Adipocyte (in vitro differentiated cells): ENCODE measurements at places on chromosomes 11 and 22.
A peak's percentile ranks its signal among the peaks of the same experiment; 100 is the strongest.

DNA sequence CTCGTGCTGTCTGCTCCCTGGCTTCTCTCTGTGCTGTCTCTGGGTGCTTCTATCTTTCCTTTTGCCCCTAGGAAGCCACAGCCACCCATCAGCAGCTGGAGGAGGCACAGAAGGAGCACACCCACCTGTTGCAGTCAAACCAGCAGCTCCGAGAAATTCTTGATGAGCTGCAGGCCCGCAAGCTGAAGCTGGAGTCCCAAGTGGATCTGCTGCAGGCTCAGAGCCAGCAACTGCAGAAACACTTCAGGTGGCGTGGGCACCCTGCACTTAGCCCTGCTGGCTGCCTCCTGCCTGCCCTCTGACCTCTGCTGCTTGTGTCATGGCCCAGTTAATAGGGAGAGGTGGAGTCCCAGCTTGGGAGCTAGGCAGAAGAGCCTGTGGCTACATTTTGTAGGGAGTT is 67.8 kb downstream of the CEP164 start:
- DNase-seq, result no peak

DNA sequence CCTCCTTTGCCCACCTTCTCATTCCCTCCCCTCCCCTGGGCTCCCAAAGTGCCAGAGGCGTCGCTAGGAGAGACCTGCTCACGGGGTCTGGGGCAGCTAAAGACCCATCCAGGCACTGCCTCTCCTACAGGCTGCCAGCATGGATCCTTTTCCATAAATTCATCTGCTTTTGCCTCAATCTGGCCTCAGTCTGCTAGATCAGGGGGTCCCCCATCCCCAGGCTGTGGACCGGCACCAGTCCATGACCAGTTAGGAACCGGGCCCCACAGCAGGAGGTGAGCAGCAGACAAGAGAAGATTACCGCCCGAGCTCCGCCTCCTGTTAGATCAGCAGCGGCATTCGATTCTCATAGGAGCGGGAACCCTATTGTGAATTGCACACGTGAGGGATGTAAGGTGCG is 12.3 kb downstream of the LTO1 start:
- DNase-seq, result no peak

GRCh38 chr11:71199226-71199820 is 53.1 kb downstream of the SHANK2 start:
- no peak for DNase-seq

DNA sequence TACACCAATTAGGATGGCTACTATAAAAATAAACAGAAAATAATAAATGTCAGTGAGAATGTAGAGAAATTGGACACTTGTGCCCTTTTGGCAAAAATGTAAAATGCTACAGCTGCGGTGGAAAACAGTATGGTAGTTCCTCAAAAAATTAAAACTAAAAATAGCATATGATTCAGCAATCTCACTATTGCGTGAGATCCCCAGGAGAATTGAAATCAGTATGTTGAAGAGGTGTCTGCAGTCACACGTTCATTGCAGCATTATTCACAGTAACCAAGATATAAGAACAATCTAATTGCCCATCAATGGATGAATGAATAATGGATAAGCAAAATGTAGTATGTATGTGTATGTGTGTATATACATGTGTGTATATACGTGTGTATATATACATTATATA is 6.8 kb downstream of the OR52N2 start:
- DNase-seq, result no peak

DNA sequence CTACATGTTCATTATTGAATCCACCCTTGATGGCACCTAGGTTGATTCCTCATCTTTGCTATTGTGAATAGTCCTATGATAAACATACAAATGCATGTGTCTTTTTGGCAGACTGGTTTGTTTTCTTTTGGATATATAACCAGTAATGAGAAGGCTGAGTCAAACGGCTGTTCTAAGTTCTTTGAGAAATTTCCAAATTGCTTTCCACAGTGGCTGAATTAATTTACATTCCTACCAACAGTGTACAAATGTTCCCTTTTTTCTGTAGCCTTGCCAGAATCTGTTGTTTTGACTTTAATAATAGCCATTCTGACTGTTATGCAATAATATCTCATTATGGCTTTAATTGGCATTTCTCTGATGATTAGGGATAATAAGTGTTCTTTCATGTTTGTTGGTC is 184.9 kb downstream of the CASP12 start:
- DNase-seq, result peak; percentile 8

- no peak for DNase-seq
Observed at GRCh38 chr11:116373104-116373944, 399.5 kb downstream of the BUD13 start.

GRCh38 chr11:133906241-133906640 is 50.5 kb downstream of the IGSF9B start:
- DNase-seq, result no peak

GRCh38 chr11:70142221-70142875 is 60.7 kb upstream of the FADD start:
- no peak for DNase-seq

DNA sequence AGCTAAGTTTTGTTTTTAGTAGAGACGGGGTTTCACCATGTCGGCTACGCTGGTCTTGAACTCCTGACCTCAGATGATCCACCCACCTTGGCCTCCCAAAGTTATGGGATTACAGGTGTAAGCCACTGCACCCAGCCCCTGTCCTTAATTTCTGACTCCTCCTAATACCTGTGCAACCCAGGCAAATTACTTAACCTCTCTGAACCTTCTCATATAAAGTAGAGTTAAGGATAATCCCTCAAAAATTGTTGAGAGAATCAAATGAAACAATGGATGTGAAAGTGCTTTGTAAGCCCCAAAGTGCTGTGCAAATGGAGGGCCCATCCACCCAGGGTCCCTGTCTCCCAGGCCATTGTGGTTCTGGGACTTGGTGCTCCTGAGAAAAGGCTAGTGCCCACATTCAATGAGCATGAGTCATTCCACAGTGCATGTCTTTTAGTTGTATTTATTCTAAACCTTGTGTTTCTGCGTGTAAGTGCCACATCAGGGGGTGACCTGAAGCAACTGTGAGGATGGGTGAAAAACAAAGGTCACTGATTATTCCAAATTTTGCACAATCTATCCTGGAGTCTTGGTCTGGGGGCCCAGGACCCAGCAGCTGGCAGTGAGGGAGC is 61.4 kb upstream of the PTPRJ start:
- peak; percentile 39 for DNase-seq

DNA sequence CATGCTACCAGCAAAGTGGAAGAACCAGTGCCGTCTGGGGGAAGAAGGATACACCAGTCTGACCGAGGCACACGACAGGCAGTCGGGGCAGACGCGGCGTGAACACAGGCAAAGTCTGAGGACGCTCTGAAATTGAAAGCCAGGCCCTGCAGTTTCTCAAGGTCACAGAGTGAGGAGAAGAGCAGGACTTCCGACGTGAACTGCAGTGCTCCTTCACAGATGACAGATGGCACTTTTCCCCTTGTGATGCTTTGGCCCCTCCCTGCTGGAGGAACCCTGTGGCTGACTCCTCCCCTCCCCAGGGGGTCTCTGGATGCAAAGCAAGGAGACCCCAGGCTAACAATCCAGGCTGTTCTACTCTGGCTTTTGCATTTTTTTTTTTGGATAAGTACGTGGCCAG is 19.6 kb upstream of the JAM3 start:
- DNase-seq, result no peak

DNA sequence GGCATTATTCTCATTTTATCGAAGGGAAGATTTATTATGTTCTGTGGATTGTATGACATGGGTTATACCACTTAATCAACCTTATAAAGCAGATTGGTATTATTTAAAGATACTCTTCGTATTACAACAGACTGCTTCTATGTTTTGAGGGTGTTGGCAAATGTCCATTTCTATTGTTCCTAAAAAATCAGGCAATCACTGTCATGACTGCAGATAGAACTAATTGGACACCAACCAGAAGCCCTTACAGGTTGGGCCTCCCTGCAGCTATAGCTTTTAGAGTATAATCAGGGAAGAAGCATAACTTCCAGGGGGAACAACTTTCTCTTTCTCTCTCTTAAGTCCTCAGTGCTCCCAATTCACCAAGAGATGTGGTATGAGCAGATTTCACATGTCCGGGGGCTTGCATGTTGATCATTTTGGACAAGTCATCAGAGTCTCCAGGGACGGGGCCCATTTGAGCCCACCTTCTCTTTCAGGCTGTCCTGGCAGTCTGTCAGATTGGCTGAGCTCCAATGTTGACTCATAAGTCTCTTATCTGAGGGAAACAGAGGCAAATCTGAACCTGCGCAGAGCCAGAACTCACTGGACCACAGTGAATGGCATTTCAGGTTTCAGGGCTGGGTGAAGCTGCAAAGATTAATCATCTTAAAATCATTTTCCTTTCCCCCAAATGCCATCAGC is 264.0 kb upstream of the CCDC90B start:
- no peak for DNase-seq

DNA sequence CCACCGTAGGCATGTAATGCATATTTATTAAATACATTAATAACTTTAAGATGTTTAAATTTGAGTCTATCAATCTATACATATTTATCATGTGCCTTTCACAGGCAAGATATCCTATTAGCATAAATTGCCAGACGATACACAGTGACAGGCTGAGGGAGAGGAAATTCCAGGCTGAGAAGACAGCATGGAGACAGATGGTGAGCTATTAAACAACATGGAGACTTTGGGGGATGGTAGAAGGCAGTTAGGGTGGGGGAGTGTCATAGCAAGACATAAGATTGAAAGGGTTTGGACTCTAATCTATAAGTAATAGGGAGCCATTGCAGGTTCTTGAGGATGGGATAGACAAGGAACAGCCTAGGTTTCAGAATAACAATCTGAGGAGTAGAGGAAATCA is 138.5 kb downstream of the NXPE2 start:
- no peak for DNase-seq

DNA sequence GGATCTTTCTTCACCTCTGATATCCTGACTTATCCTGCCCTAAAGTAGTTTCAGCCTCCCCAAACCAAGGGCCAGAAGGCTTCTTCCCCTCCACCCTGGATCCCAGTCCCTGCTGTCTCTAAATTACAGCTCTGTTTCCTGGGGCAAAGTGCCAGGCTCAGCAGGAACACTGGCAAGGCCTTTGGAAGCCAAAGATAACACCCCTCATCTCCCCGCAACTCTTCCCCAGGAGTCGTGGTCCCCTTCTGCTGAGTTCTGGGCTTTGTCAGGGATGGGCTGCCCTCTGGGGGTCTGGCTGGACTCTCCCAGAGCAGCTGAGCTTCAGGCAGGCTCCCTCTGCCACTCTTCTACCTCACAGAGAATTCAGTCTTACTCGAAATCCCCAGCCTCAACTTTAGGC is 53.8 kb upstream of the AMPD3 start:
- DNase-seq, result no peak

DNA sequence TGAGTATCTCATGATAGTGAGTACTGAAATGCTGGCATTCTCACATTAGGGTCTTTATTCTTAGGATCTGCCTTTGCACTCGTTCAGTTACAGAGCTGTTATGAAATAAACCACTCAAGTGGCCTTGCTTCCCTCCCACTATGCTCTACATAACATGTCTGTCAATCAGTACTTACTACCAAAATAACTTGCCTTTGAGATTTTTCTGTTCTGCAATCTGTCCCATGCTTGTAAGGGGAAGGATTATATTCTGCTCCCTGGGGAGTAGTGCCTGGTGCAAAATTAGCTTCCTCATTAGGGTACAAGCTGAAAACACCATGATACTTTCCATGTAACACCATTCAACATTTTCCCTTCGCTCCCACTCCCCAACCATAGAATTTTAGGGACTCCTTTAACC is 1.9 kb upstream of the GRAP2 start:
- DNase-seq, result no peak

DNA sequence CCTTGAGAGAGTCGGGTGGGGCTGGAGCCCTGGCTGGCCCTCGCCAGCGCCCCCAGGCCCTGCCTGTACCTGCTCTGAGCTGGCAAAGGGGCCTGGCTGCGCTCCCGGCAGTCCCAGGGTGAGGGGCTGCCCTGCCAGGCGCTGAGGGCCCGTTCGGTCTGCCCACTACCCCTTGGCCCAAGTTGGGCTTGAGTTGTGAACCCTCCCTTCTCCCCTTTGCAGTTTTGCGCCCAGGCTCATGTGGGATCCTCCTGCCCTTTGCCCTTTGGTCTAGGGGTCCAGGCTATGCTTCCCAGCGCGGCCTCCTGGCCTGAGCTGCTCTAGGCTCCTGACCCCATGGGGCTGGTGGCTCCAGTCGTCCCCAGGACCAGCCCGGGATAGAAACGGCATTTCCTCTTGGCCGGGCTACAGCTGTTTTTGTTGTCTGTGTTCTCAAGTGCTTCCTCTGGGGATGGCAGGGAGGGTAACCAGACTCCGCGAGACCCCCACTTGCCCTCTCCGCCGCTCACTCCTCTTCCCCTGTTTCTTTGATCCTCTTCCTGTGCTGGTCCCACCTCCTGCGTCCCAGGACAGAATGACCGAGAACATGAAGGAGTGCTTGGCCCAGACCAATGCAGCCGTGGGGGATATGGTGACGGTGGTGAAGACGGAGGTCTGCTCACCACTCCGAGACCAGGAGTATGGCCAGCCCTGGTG is 34.9 kb downstream of the PRDM11 start:
- no peak for DNase-seq

GRCh38 chr11:123671534-123671933 is 17.1 kb upstream of the SCN3B start:
- DNase-seq, result no peak
